ENCODE measurements at places on chromosomes 4 and X. TPM values are rescaled to one million over a fixed set of nuclear protein-coding genes. Genes with fewer than 3 reads are reported as not detected.

The CT55 gene
- total RNA-seq, result not detected

The SMIM10L2A gene
- 1.8 TPM for total RNA-seq

DNA sequence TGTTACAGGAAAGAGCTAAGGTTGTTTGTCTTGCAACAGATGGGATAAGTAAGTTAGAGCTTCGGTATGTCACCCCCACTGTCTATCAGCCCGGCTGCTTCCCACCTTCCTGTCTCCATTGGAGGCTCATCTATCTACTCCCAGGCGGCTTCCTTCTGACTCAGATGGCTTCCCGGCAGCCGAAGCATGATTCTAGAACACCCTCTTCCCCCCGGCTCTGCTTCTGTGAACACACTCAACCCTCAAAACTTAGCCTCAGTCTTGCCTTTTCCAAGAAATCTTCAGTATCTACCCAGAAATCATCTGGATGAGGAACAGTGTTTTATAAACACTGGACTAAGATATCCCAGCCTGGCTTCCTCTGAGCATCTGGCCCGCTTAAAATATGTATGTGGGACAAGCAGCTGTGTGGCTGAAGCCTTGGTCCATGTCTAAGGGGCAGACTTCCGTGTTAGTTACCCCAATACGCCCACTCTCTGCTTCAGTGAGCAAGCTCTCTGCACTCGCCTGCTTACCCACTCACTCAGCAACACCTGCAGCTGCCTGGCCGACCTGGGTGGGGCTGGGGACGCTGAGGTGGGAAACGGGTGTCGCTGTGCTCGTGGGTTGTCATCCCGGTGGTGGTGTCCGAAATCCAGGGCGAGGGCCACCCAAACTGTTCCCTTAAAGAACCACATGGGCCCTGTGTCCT lies 12.0 kb upstream of the SLC2A9 start:
- H3K4me1 ChIP-seq, result peaks cover 18% of the 10 kb centered on the region
- H3K4me3 ChIP-seq, result peak overlapping the region; percentile 0
- no peak for DNase-seq
- no peak overlapping the region for H3K27ac ChIP-seq
- no peaks in the 10 kb centered on the region for H3K36me3 ChIP-seq
- H3K27me3 ChIP-seq, result peaks cover 2% of the 10 kb centered on the region

GRCh38 chr4:83118869-83119268 lies 4.3 kb upstream of the PLAC8 start:
- H3K36me3 ChIP-seq, result peaks cover 18% of the 10 kb centered on the region
- H3K4me1 ChIP-seq, result peaks cover 24% of the 10 kb centered on the region
- no peaks in the 10 kb centered on the region for H3K27me3 ChIP-seq
- DNase-seq, result no peak
- H3K4me3 ChIP-seq, result no peak overlapping the region

The DCAF12L1 gene
- total RNA-seq, result not detected

The HAND2 gene
- not detected for total RNA-seq

- H3K27ac ChIP-seq, result no peak overlapping the region
- peaks cover 28% of the 10 kb centered on the region for H3K36me3 ChIP-seq
- H3K4me1 ChIP-seq, result peaks cover 42% of the 10 kb centered on the region
- DNase-seq, result no peak
- no peaks in the 10 kb centered on the region for H3K27me3 ChIP-seq
- no peak overlapping the region for H3K4me3 ChIP-seq
Observed at GRCh38 chr4:184461711-184462441, 12.5 kb downstream of the IRF2 start.

DNA sequence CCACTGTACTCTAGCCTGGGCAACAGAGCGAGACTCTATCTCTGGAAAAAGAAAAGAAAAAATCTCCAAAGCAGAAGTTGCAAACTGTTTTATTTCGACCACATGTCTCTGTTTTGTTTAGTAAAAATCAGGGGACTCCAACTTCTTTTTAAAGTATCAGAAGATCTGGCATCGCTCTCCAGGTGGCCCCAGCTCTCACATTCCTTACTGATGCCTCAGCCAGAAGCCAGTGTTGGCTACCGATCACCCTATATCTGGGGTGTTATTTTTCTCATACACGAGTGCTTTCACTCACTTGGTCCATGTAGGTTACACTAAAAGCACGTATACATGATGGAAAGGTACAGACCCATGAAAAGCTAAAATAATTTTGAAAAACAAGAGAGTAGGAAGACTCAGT lies 8.3 kb downstream of the MPP1 start:
- no peaks in the 10 kb centered on the region for H3K27me3 ChIP-seq
- H3K27ac ChIP-seq, result no peak overlapping the region
- DNase-seq, result no peak
- peaks cover 49% of the 10 kb centered on the region for H3K4me1 ChIP-seq

DNA sequence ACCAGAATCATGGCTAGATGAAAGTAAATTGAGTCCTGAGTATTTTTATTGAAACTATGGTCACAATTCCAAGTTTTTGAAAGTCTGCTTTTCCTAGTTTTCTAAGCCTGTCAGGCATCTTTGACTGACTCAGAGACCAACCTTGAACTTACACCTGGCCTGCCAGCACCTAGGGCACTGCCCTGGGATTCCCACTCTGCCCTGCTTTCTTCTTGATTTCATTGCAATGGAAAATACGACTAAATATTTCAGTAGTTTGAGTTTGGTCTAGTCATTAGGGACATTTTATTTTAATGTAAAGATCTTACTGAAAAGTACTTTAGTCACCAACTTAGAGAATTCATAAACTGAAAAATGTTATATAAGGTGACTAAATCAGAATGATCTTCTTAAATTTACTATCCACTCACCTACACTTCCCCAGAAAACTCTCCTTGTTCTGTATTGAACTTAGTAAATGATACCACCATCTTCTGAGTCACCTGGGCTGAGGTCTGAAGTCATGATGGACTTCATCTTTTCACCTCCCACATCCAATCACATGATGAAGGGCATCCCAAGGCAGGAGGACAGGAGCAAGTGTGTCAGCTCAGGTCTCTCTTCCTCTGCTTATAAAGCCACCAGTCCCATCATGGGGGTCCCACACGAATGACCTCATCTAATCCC lies 11.6 kb upstream of the PYURF start:
- peaks cover 3% of the 10 kb centered on the region for H3K27me3 ChIP-seq
- no peaks in the 10 kb centered on the region for H3K36me3 ChIP-seq
- peaks cover 3% of the 10 kb centered on the region for H3K4me1 ChIP-seq
- no peak for DNase-seq
- no peak overlapping the region for H3K27ac ChIP-seq

DNA sequence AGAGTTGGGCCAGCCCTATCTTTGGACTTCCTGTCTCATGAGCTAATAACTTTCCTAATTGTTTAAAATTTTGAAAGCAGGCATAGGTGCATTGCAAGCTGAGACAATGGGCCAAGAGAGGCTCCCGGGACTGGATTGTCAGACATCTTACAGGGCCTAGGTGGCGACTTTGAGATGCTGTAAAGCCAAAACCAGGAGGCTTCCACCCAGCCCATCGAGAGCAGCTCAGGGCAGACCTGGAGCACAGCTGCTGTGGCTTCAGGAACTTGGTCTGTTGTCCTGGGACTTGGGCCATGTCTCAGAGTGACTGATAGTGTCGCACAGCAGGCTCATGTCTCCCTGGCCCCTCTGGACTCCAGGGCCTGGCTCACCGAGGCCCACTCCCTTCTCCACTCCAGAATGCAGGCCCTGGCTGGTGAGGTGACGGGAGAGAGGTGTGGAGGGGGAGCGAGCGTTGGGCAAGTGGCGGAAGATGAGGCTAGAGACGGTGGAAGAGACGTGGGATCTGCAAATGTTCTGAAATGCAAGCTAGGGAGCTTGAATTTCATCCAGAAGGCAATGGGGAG lies 24.1 kb upstream of the MTM1 start:
- peak overlapping the region; percentile 38 for H3K27ac ChIP-seq
- no peak for DNase-seq
- H3K36me3 ChIP-seq, result no peaks in the 10 kb centered on the region
- no peak overlapping the region for H3K4me3 ChIP-seq
- peaks cover 22% of the 10 kb centered on the region for H3K4me1 ChIP-seq
- no peaks in the 10 kb centered on the region for H3K27me3 ChIP-seq

GRCh38 chr4:100574607-100575006 lies 56.8 kb upstream of the EMCN start:
- peaks cover 2% of the 10 kb centered on the region for H3K27me3 ChIP-seq
- DNase-seq, result no peak
- H3K4me1 ChIP-seq, result peaks cover 1% of the 10 kb centered on the region
- H3K27ac ChIP-seq, result no peak overlapping the region
- H3K36me3 ChIP-seq, result no peaks in the 10 kb centered on the region
- no peak overlapping the region for H3K4me3 ChIP-seq

GRCh38 chr4:135408109-135408508 lies 1206.5 kb upstream of the PABPC4L start:
- no peaks in the 10 kb centered on the region for H3K27me3 ChIP-seq
- DNase-seq, result no peak
- H3K27ac ChIP-seq, result no peak overlapping the region
- no peak overlapping the region for H3K4me3 ChIP-seq
- no peaks in the 10 kb centered on the region for H3K36me3 ChIP-seq

- no peak overlapping the region for H3K4me3 ChIP-seq
- H3K4me1 ChIP-seq, result peaks cover 12% of the 10 kb centered on the region
- peaks cover 23% of the 10 kb centered on the region for H3K36me3 ChIP-seq
- no peak overlapping the region for H3K27ac ChIP-seq
- no peak for DNase-seq
Observed at GRCh38 chr4:98508829-98509598, 149.4 kb downstream of the TSPAN5 start.

- no peak for DNase-seq
- H3K27me3 ChIP-seq, result no peaks in the 10 kb centered on the region
- H3K4me1 ChIP-seq, result peaks cover 17% of the 10 kb centered on the region
- H3K27ac ChIP-seq, result no peak overlapping the region
- no peak overlapping the region for H3K4me3 ChIP-seq
- H3K36me3 ChIP-seq, result peaks cover 7% of the 10 kb centered on the region
Observed at GRCh38 chrX:19571711-19572110, 56.4 kb upstream of the MAP3K15 start.

- peak overlapping the region; percentile 87 for H3K27ac ChIP-seq
- no peak overlapping the region for H3K4me3 ChIP-seq
- no peak for DNase-seq
- peaks cover 42% of the 10 kb centered on the region for H3K36me3 ChIP-seq
- no peaks in the 10 kb centered on the region for H3K27me3 ChIP-seq
Observed at GRCh38 chr4:10097906-10098779, 18.5 kb downstream of the WDR1 start.

DNA sequence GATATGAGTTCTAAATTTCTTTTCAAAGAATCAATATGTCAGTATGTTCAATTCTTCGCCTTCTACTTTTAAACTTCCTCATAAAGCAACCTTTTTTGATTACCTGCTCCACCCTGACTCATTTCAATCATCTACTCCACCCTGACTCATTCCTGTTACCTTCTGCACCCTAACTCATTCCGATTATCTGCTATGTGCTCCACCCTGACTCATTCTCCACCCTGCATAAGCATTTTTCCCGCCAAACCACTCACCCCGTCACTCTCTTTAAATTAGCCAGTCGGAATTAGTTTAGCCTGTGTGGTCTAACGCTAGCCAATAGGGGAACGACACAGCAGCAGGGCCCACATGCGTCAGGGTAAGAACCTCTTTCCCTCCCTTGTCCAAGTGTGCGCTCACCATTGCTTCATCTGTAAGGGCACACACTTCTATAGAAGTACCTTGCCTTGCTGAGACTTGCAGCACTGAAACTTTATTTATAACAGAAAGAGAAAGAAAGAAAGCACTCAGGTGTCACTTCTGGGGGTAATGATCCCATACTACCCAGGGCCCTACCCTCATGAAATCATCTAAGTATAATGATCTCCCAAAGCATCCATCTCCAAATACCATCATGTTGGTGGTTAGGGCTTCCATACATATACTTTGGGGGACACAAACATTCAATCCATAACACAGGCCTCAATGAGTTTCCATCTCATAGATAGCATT lies 875.2 kb downstream of the RAPGEF2 start:
- no peaks in the 10 kb centered on the region for H3K27me3 ChIP-seq
- H3K27ac ChIP-seq, result no peak overlapping the region
- no peaks in the 10 kb centered on the region for H3K36me3 ChIP-seq
- H3K4me3 ChIP-seq, result no peak overlapping the region

- H3K27me3 ChIP-seq, result peaks cover 6% of the 10 kb centered on the region
- peak overlapping the region; percentile 96 for H3K4me3 ChIP-seq
- peak overlapping the region; percentile 88 for H3K27ac ChIP-seq
- peak; percentile 73 for DNase-seq
Observed at GRCh38 chr4:140152751-140153418, 1.1 kb downstream of the MAML3 start.

- H3K4me3 ChIP-seq, result no peak overlapping the region
- no peak for DNase-seq
- H3K27me3 ChIP-seq, result no peaks in the 10 kb centered on the region
- H3K36me3 ChIP-seq, result peaks cover 9% of the 10 kb centered on the region
Observed at GRCh38 chr4:153585026-153585425, 99.1 kb upstream of the TLR2 start.

DNA sequence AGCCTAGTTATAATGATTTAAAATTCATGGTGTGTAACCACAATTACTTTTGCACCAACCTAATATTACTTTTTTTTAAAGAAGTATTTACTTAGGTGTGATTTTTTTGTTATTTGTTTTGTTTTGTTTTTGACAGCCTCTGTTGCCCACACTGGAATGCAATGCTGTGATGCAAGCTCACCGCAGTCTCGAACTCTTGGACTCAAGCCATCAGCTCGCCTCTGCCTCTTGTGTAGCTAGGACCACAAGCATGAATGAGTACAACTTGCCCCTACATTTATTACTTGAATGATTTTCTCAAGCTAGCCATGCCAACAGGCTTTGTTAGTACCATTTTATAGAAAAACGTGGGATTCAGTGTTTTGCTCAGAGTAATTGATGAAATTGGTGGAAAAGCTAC lies 488.8 kb upstream of the CPEB2 start:
- H3K4me1 ChIP-seq, result no peaks in the 10 kb centered on the region
- H3K27me3 ChIP-seq, result peaks cover 4% of the 10 kb centered on the region
- no peak overlapping the region for H3K4me3 ChIP-seq
- DNase-seq, result no peak

The INPP4B gene
- total RNA-seq, result 35.4 TPM
